ENCODE measurements at places on chromosomes 5 and 9. TPM values are rescaled to one million over a fixed set of nuclear protein-coding genes. Genes with fewer than 3 reads are reported as not detected.

LURAP1L gene
- total RNA-seq: 18.6 TPM

KIF12 gene
- 2.8 TPM for total RNA-seq

RAD50 gene
- 35.9 TPM for total RNA-seq

DCANP1 gene
- not detected for total RNA-seq

MPDZ gene
- total RNA-seq: 15.7 TPM

CDKN2A gene
- not detected for total RNA-seq

CSF1R gene
- total RNA-seq: 0.22 TPM

ZBTB26 gene
- 2.2 TPM for total RNA-seq

BASP1 gene
- 298 TPM for total RNA-seq

MRPL50 gene
- total RNA-seq: 13.7 TPM

NIPBL gene
- total RNA-seq: 15.5 TPM

ZFP2 gene
- not detected for total RNA-seq

OR2K2 gene
- not detected for total RNA-seq

FLT4 gene
- total RNA-seq: 3.1 TPM

SPRY4 gene
- total RNA-seq: 5.0 TPM

GRM6 gene
- total RNA-seq: not detected

THBS4 gene
- not detected for total RNA-seq

ENC1 gene
- 8.9 TPM for total RNA-seq

SAXO1 gene
- total RNA-seq: not detected

DDX4 gene
- total RNA-seq: not detected

TNFSF15 gene
- 0.21 TPM for total RNA-seq

PDZD2 gene
- 0.10 TPM for total RNA-seq

FCN2 gene
- not detected for total RNA-seq

IL3 gene
- not detected for total RNA-seq

BARHL1 gene
- not detected for total RNA-seq

FAM151B gene
- total RNA-seq: 1.8 TPM

FGF1 gene
- 0.32 TPM for total RNA-seq

BHMT gene
- total RNA-seq: not detected

BRINP1 gene
- total RNA-seq: 0.17 TPM

ARHGEF39 gene
- 19.3 TPM for total RNA-seq

ARID3C gene
- 0.23 TPM for total RNA-seq

PCDHGA7 gene
- 1.0 TPM for total RNA-seq

PCDHGA10 gene
- not detected for total RNA-seq

IFNA1 gene
- total RNA-seq: not detected

SLC35A4 gene
- 79.4 TPM for total RNA-seq

FGD3 gene
- 0.16 TPM for total RNA-seq

ABCA1 gene
- 4.5 TPM for total RNA-seq

LCN12 gene
- 1.5 TPM for total RNA-seq

PROB1 gene
- 0.17 TPM for total RNA-seq

SV2C gene
- total RNA-seq: not detected

EQTN gene
- not detected for total RNA-seq

CD14 gene
- 5.3 TPM for total RNA-seq

RNF20 gene
- 22.7 TPM for total RNA-seq

ATOX1 gene
- 194 TPM for total RNA-seq

LPAR1 gene
- total RNA-seq: 15.1 TPM

HMCN2 gene
- total RNA-seq: 0.06 TPM

MEIKIN gene
- total RNA-seq: not detected

MYOT gene
- not detected for total RNA-seq
